ENCODE measurements at places on chromosomes 2 and 18.
A peak's percentile ranks its signal among the peaks of the same experiment; 100 is the strongest.

- no peak for DNase-seq
These were observed 17.3 kb upstream of the KCNF1 start for GRCh38 chr2:10894264-10894935.

DNA sequence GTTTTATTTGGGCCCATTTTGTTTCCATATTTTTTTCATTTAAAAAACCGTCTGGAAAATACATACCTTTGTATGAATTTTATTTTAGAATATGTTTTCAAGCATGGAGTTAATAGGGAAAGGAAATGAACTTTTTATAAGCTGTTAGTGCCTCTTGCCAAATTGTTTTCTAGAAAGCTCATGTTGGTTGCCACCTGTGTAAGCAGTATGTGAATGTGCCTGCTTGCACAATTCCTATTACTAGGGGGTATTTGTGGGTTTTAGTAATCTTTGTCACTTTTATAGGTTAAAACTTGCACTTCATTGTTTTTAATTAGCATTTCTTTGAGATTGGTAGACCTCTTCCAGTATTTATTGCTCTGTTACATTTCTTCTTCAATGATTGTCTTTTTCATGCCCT is 107.3 kb downstream of the TANC1 start:
- DNase-seq = no peak

- DNase-seq = no peak
These were observed 152.8 kb downstream of the EHBP1 start for GRCh38 chr2:62858231-62858832.

DNA sequence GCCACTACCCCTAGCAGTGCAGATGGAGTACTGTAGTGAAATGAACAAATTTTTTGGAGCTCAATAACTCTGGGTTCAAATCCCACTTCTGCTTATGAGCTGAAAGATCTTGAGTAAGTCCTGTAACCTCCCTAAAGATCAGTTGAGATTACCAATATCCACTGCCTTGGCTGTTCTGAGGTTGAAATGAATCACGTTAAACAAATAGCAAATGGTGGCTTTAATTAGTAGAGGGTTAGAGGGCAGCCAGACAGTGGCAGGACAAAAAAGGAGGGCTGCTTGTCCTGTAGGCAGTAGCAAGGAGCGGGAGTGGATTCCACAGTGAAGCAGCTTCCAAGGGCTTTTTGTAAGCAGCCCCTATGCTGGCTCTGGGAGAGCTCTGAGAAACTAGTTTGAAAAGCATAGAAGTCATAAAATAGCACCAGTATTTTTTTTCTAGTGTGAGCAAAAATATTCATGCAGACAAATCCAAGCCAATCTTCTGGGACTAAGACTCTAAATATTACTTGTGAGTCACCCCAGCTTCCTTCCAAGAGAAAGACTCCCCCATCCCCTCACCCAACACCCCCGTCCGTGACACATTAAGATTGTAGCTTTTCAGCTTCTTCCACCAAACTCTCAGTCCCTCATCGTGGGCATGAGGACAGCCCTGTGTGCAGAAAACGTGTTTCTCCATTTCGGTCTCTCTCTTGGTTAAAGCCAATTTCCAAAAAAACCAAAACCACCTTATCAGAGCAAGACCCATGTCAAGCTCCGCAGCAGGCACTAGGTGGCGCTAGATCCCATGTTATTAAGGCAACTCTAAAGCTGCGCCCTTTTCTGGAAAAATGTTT is 123.5 kb upstream of the LGALSL start:
- DNase-seq = peak; percentile 62

- DNase-seq = no peak
These were observed 923 bp downstream of the AMER3 start for GRCh38 chr2:130756053-130756873.

Data from activated naive CD8-positive, alpha-beta T cell treated with anti-CD3 and anti-CD28 coated beads, Interleukin-2, amount 50 U/mL, for 16 hours (primary cell).